GM10248 (cell line): ENCODE measurements at places on chromosomes 5 and 9.

GRCh38 chr5:32298059-32298415 lies 14.7 kb downstream of the MTMR12 start:
- no peak for DNase-seq

- DNase-seq: no peak
Measured at GRCh38 chr5:60959156-60959555, 14.2 kb downstream of the NDUFAF2 start.

- DNase-seq: no peak
Measured at GRCh38 chr9:107886826-107887225, 397.3 kb upstream of the KLF4 start.

DNA sequence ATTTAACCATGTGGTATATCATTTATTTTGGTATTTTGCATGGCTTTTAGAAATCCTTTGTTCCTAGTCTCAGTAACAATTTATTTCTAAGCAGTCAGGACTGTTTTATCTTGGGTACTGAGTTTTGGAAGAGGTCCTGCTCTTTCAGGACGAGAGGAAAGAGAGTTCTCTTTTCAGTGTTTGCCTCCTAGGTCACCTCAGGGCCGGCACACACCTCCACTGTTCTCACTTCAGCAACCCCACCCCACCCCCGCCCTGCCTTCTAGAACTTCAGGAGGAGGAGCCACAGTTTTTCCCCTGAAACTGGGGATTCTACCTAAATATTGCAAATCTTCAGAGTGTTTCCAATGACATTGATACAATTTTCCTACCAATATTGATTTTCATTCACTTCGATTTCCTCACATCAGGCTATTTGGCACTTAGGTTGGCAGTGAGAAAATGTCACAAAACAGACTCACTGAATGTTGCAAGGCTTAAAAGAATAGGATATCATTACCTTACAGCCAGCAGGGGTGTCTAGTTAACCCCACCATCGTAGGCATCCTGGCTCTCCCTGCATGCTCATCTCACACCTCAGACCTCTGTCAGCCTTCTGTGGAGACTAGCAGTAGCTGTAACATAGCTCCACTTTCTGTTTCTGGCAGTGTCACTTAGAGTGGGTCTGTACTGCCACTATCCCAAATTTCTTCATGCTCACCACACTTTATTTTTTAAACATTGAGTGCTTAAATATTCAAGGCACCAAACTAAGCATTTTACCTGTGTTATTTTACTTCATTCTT lies 5.4 kb downstream of the IGIP start:
- DNase-seq: no peak

GRCh38 chr5:135547590-135548254 lies 12.0 kb upstream of the NEUROG1 start:
- no peak for DNase-seq

- DNase-seq: no peak
Measured at GRCh38 chr5:168282120-168282519, 9.3 kb upstream of the WWC1 start.

DNA sequence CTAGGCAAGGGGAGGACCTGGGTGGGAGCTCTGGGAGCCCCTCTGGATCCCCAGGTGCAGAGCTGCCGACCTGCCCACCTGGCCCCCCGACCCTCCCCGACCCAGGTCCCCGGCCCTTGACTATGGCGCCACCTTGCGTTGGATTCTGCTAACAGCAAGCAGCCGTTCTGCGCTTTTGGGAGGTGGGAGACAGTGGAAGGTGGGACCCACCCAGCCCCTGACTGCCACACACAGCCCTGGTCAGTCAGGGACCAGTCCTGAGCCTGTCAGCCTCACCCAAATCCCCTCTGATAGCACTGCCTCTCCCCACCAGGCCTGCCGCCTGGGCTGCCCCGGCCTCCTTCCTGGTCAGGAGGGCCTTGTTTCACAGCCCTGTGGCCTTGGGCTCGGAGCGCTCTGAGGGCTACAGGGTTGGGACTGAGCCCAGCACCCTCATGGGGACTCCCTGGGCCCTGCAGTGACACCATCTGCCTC lies 77.9 kb downstream of the HMCN2 start:
- no peak for DNase-seq
